ENCODE measurements at places on chromosomes 4 and X.
A peak's percentile ranks its signal among the peaks of the same experiment; 100 is the strongest.

- no peak for DNase-seq
Measured at GRCh38 chr4:17786567-17786966, 5.1 kb upstream of the FAM184B start.

DNA sequence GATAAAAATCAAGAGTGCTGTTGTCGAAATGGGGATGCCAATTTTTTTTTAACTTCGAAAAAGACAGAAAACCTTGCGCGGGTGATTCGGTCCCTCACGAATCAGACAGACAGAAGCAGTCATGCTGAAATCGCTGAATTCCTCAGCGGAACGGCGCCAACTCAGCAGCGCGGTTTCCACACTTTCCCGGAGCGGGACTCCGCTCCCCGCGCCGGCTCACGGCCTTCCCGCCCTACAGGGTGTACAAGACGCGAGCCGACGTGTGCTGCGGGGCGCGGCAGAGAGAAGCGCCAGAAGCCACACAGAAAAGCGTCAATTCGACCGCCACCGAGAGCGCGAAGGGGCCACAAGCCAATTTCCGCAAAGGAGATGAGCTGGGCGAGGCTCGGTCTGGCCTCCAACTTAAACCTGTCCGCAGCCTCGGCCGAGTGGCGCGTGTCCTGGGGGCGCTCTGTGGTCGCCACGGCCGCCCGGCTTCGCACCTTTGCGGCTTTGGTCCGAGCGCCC, 1.3 kb downstream of the NEXMIF start:
- peak; percentile 46 for DNase-seq

GRCh38 chrX:37906357-37906756, 59.0 kb upstream of the DYNLT3 start:
- no peak for DNase-seq

- no peak for DNase-seq
Measured at GRCh38 chr4:98514741-98515469, 143.5 kb downstream of the TSPAN5 start.

GRCh38 chr4:69775321-69775867, 15.0 kb upstream of the SULT1B1 start:
- no peak for DNase-seq

- DNase-seq: no peak
Measured at GRCh38 chr4:110033355-110034025, 120.8 kb downstream of the EGF start.

DNA sequence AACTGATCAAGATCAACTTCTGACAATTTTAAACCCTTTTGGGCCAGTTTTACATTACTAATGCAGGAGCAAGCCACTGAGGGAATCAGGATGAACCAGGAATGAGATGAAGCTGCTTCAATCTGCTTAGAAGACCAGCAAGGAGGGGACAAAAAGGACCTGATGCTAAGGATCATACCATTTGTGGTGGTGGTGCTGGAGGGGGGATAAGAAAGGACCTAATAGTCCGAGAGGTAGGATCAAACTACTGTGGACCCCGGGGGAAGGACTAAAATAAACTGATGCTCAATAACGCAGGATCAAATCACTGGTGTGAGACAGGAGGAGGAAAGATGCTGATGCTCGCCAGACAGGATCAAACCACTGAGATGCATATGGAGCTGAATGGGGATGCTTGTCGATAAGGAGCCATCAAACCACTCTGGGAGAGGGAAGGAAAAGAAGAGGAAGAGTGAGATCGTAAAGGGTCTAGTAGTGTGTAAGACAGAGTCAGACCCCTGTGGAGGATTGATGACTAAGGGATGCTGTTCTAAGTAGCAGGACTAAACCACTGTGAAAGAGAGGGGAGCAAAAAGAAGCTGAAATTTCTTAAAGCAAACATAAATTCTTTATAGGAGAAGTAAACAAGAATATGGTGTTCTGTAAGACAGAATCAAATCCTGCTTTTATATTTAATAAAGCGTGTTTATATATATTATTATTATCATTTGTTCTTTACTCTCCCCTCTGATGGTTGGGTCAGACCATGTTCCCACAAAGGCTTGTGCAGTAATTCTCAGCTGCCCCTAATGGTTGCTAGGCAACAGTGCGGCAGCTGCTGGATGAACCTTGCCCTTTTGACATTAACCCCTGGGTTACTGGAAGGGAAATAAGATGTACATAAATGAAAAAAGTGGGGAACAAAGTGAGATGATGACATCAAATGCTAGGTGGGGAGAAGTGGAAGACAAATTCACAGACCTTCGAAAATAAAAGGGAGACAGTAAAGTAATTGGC, 432.5 kb upstream of the FGF16 start:
- no peak for DNase-seq

Data from right forelimb (tissue), 1 donor.